ENCODE measurements at places on chromosomes 5 and 9.

- DNase-seq: peak; percentile 64
Observed at GRCh38 chr5:31186672-31187267, 6.7 kb upstream of the CDH6 start.

DNA sequence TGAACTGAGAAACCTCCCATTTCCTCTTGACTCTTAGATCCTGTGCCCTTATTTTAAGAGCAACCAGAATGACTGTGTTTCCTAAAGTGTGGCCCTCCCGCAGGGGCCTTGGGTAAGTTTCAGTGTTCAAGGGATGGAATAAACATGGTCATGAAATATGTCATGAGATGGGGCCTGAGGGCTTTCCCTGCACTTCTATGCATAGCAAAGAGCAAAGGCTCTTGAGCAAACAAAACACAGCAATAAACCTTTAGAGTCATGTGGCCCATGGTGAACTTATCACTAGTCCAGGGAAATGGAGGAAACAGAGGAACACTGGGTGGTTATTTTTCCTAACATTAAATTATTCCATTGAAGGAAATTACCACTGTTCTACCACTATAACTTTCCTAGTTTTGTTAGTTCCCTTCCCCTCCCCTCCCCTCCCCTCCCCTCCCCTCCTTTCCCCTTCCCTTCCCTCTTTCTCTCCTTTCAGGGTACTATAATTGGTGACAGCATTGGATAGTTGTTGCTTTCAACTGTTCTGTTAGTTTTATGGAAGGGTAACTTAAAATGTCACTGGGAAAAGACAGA, 72.4 kb downstream of the CTSL start:
- no peak for DNase-seq

- DNase-seq: no peak
Observed at GRCh38 chr5:57635146-57635777, 152.7 kb upstream of the ACTBL2 start.

DNA sequence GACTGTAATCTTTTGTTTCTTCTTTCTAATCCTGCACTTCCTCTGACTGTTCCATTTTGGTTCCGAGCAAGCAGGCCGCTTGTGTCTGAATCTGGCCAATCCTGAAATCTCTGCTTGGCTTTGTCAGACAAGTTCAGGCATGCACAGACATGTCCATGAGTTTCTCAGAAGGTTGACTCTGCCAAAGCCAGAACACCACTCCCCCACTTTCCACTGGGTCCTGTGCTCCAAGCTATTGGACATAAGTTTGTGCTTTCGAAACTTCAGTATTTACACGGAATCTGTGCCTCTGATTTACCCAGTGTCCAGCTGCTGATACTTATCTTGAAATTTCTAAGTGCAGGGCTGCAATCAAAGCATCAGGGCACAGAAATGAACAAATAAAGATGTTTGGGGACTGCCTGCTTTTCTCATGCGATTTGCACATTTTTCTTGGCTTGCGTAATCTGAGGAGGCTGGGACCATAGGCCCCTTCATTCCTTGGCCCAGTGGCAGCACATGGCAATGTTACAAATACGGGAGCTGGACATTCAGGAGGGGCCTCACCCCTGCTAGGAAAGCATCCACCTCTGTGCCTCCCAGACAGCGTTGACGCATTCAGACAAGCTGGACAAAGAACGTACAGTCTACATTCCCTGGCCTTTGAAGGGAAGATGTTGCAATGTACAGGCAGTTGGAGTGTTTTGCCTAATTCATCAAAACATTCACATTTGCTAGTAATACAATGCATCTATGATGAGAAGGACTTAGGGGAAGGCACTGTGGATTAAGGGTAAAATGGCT, 209.2 kb upstream of the PAPPA start:
- peak; percentile 97 for DNase-seq

- no peak for DNase-seq
Observed at GRCh38 chr5:136133922-136134379, 1.3 kb downstream of the SMAD5 start.

DNA sequence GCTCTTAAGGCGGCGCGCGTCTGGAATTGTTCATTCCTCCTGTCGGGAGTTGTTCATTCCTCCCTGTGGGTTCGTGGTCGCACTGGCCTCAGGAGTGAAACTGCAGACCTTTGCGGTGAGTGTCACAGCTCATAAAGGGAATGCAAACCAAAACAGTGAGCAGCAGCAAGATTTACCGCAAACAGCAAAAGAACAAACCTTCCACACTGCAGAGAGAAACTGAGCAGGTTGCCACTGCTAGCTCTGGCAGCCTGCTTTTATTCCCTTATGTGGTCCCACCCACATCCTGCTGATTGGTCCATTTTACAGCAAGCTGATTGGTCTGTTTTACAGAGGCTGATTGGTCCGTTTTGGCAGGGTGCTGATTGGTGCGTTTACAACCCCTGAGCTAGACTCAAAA, 1365.3 kb upstream of the WWC1 start:
- DNase-seq: peak; percentile 88
